ENCODE measurements at places on chromosomes 5 and 9.

GRCh38 chr5:98557916-98558315 is 215.5 kb upstream of the RGMB start:
- no peak for DNase-seq

DNA sequence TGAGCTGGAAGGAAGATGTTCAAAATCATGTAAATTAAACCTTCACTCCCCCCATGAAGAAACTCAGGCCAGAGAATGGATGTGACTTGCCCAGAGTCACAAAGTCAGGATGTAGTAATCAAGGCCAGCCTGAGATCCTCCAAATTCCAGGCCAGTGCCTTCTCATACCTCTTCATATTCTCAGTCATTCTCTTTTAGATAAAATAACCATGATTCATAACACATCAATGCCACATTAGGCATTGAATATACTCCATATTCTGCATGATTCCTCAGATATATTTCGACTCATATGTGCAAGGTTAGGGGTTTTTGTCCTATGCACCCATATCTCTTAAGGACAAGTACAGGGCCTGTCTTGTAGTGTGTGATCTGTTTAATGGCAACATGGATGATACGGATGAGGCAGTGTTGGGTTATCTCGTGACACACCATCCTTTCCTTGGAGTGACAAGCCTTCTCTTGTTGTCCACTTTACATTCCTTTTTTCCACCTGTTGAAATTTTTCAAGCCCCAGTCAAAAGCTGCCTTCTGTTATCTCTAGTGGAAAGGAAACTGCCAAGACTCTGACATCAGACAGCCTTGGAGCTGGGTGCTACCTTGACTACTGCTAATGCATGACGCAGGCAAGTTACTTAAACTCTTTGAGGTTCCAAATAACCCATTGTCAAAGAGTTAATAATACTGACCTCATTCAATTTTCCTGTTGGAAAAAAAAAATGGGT is 227.5 kb upstream of the NR4A3 start:
- DNase-seq, result no peak

- no peak for DNase-seq
These were observed 115.3 kb upstream of the CDKN2B start for GRCh38 chr9:22124263-22125011.

- DNase-seq, result no peak
These were observed 7.8 kb upstream of the LHX2 start for GRCh38 chr9:124003636-124004349.

GRCh38 chr5:85605381-85605780 is 1012.4 kb upstream of the COX7C start:
- no peak for DNase-seq

DNA sequence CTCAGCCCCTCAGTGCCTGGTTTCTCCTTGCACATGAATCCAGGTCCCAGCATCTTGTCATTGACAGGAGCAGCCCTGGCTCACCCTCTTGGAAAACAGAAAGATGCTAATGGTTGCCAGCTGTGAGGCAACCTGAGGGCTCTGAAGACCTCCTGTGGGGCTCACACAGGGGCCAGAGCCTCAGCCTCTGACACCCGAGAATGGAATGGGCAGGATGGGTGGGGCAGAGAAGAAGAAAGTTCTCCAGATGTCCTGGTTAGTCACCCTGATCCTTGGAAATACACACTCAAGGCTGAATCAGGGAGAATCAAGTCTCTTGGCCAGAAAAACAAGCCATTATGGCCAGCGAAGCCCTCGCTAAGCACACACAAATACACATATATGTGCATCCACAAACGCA is 32.3 kb upstream of the SPATA31E1 start:
- DNase-seq, result no peak

GRCh38 chr5:16383544-16384052 is 82.0 kb downstream of the ZNF622 start:
- DNase-seq, result no peak
